ENCODE measurements at places on chromosomes 13 and 19. TPM values are rescaled to one million over a fixed set of nuclear protein-coding genes. Genes with fewer than 3 reads are reported as not detected.

GRCh38 chr13:21240586-21240985 lies 64.1 kb downstream of the MRPL57 start:
- no peaks in the 10 kb centered on the region for H3K4me1 ChIP-seq
- H3K4me3 ChIP-seq, result no peak overlapping the region
- no peak for DNase-seq
- H3K36me3 ChIP-seq, result no peaks in the 10 kb centered on the region

MISP3 gene
- 60.4 TPM for polyA plus RNA-seq

DNA sequence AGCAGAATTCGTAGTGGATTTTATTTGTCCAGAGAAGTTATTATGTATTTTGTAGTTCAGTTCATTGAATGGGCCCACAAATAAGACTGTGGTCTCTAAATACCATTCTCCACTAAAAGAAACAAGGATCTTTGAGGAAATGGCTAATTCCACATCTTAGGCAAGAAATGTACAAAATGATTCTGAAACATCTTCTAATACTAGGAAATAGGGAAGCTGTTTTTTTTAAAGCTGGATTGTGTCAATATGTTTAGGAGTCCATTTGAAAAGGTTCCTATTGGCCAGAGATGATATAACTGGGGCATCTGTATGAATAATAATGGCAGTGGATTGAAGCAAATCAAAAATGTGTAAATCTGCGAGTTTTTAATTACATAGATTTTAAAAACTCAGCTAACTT lies 88.5 kb upstream of the SIAH3 start:
- no peak overlapping the region for H3K27ac ChIP-seq
- no peak for DNase-seq
- H3K4me3 ChIP-seq, result no peak overlapping the region
- H3K36me3 ChIP-seq, result no peaks in the 10 kb centered on the region
- no peaks in the 10 kb centered on the region for H3K4me1 ChIP-seq
- H3K27me3 ChIP-seq, result peaks cover 6% of the 10 kb centered on the region

PSG1 gene
- polyA plus RNA-seq, result not detected

DNA sequence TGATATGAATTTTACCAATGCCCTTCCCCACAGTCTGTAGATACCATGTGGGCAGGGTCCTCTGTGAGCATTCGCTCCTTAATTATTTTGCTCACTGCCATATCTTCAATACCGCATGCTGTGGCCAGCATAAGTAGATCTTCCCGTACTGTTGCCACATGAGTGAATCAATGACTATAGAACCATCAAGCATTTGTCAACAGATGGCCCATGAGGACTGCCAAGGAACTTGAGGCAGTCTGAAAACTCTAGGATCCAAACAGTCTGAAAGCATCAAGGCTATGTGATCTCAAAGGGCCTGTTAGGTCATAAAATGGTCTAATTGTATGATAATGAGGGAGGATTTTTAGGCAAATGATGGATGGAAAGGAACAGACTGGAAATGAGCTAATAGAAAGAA lies 27.4 kb upstream of the GPR12 start:
- no peak overlapping the region for H3K4me3 ChIP-seq
- H3K36me3 ChIP-seq, result no peaks in the 10 kb centered on the region
- no peaks in the 10 kb centered on the region for H3K4me1 ChIP-seq
- H3K27me3 ChIP-seq, result no peaks in the 10 kb centered on the region
- no peak overlapping the region for H3K27ac ChIP-seq

CARS2 gene
- polyA plus RNA-seq, result 69.7 TPM

GRCh38 chr13:94031609-94032008 lies 447.9 kb downstream of the DCT start:
- H3K36me3 ChIP-seq, result no peaks in the 10 kb centered on the region
- no peaks in the 10 kb centered on the region for H3K4me1 ChIP-seq
- no peak overlapping the region for H3K27ac ChIP-seq
- H3K27me3 ChIP-seq, result no peaks in the 10 kb centered on the region
- peak; percentile 28 for DNase-seq

ZNF728 gene
- polyA plus RNA-seq, result 0.12 TPM

- no peaks in the 10 kb centered on the region for H3K27me3 ChIP-seq
- H3K27ac ChIP-seq, result peak overlapping the region; percentile 29
- H3K4me3 ChIP-seq, result no peak overlapping the region
- peaks cover 41% of the 10 kb centered on the region for H3K4me1 ChIP-seq
- peak; percentile 24 for DNase-seq
- peaks cover 2% of the 10 kb centered on the region for H3K36me3 ChIP-seq
These were observed 48.9 kb upstream of the EPHX3 start for GRCh38 chr19:15280915-15281683.

DNA sequence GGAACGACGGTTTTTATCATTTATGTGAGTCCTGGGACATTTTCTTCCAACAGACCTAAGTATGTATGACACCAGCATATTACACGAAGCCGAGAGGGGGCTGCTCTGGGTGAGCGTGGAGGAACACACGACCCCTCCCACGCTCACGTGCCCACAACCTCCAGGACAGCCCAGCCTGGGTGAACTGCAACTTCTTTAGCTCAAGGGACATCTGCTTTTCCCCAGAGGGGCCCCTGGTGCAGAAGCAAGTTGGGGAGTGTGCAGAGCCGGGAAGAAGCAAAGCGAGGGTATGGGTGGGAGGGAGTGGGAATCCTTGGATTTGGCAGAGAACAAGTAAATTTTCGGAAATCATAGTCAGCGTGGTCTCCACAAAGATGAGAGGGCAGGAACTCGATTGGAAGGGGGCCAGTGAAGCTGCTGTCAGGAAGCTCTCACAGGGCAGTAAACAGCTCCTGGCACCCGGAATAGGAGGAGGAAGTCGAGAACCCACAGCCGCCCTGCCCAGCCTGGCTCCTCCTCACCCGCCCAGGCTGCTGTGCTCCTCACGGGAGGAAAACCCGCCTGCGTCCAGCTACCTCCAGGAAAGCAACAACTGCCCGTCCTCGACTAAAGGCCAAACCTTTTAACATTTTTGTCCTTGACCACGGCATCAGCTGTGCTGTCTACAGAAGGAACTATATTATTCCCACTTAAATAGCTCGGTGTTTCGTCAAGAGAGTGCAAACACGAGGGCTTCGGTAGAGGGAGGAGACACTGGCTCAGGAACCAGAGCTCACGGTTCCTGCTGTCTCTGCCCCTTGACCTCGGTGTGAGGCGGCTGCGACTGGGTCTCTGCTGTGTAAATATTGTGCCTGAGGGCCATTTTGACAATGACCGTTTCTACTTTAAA lies 17.2 kb upstream of the CFAP97D2 start:
- H3K36me3 ChIP-seq, result no peaks in the 10 kb centered on the region
- H3K4me1 ChIP-seq, result no peaks in the 10 kb centered on the region
- no peak overlapping the region for H3K27ac ChIP-seq
- no peaks in the 10 kb centered on the region for H3K27me3 ChIP-seq

FAM216B gene
- polyA plus RNA-seq, result 0.12 TPM

ZNF541 gene
- 0.10 TPM for polyA plus RNA-seq

GRCh38 chr13:20995245-20995838 lies 66.0 kb downstream of the LATS2 start:
- no peaks in the 10 kb centered on the region for H3K27me3 ChIP-seq
- H3K27ac ChIP-seq, result no peak overlapping the region
- no peaks in the 10 kb centered on the region for H3K4me1 ChIP-seq

GRCh38 chr13:112073245-112074138 lies 6.5 kb downstream of the SOX1 start:
- no peaks in the 10 kb centered on the region for H3K4me1 ChIP-seq
- no peaks in the 10 kb centered on the region for H3K36me3 ChIP-seq
- DNase-seq, result no peak
- no peak overlapping the region for H3K4me3 ChIP-seq
- H3K27ac ChIP-seq, result no peak overlapping the region

GRCh38 chr19:46299004-46299509 lies 2.2 kb downstream of the HIF3A start:
- H3K36me3 ChIP-seq, result no peaks in the 10 kb centered on the region
- H3K4me1 ChIP-seq, result peaks cover 15% of the 10 kb centered on the region
- peak; percentile 100 for DNase-seq
- H3K27me3 ChIP-seq, result no peaks in the 10 kb centered on the region

NPAS1 gene
- polyA plus RNA-seq, result not detected

DNA sequence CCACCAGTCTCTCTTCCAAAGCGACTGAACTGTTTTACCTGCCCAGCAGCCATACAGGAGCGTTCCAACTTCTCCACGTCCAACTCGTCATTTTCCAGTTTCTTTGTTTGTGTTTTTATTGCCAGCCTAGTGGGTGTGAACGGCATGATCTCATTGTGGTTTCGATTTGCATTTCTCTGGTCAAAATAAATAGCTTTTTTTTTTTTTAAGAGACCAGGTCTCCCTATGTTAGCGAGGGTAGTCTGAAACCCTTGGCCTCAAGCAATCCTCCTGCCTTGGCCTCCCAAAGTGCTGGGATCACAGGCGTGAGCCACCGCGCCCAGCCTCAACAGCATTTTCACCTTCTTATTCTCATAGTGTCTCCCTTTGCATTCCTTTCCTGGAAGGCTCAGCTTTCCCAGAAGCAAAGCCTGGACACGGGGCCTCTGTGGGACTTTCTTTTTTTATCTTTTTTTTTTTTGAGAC lies 4.2 kb upstream of the JSRP1 start:
- no peaks in the 10 kb centered on the region for H3K4me1 ChIP-seq
- H3K27ac ChIP-seq, result no peak overlapping the region
- no peak overlapping the region for H3K4me3 ChIP-seq
- no peaks in the 10 kb centered on the region for H3K36me3 ChIP-seq
- no peaks in the 10 kb centered on the region for H3K27me3 ChIP-seq

PLK5 gene
- not detected for polyA plus RNA-seq
